ENCODE measurements at places on chromosomes 3 and 15. TPM values are rescaled to one million over a fixed set of nuclear protein-coding genes. Genes with fewer than 3 reads are reported as not detected.
A peak's percentile ranks its signal among the peaks of the same experiment; 100 is the strongest.

Gene PXYLP1
- 25.6 TPM for total RNA-seq

GRCh38 chr15:56042498-56042897, 49.1 kb upstream of the NEDD4 start:
- H3K4me3 ChIP-seq, result no peak overlapping the region
- peaks cover 14% of the 10 kb centered on the region for H3K4me1 ChIP-seq
- peak overlapping the region; percentile 16 for H3K27ac ChIP-seq
- no peaks in the 10 kb centered on the region for H3K36me3 ChIP-seq

- H3K27me3 ChIP-seq, result no peaks in the 10 kb centered on the region
- no peaks in the 10 kb centered on the region for H3K36me3 ChIP-seq
- no peak overlapping the region for H3K27ac ChIP-seq
- DNase-seq, result no peak
Observed at GRCh38 chr15:59232476-59232875, 25.8 kb downstream of the LDHAL6B start.

GRCh38 chr15:80514071-80514780, 110.0 kb downstream of the ARNT2 start:
- H3K4me1 ChIP-seq, result peaks cover 22% of the 10 kb centered on the region
- H3K4me3 ChIP-seq, result no peak overlapping the region
- no peak overlapping the region for H3K27ac ChIP-seq
- DNase-seq, result no peak
- H3K27me3 ChIP-seq, result no peaks in the 10 kb centered on the region
- no peaks in the 10 kb centered on the region for H3K36me3 ChIP-seq
